Ovary (tissue), 10 donors: ENCODE measurements at places on chromosomes 1 and 21. TPM values are rescaled to one million over a fixed set of nuclear protein-coding genes. Genes with fewer than 3 reads are reported as not detected.
A peak's percentile ranks its signal among the peaks of the same experiment; 100 is the strongest.

- no peak for DNase-seq
Measured at GRCh38 chr1:28864695-28865094, 49.7 kb upstream of the EPB41 start.

- DNase-seq, result no peak
Measured at GRCh38 chr1:36232212-36233095, 8.2 kb downstream of the THRAP3 start.

DNA sequence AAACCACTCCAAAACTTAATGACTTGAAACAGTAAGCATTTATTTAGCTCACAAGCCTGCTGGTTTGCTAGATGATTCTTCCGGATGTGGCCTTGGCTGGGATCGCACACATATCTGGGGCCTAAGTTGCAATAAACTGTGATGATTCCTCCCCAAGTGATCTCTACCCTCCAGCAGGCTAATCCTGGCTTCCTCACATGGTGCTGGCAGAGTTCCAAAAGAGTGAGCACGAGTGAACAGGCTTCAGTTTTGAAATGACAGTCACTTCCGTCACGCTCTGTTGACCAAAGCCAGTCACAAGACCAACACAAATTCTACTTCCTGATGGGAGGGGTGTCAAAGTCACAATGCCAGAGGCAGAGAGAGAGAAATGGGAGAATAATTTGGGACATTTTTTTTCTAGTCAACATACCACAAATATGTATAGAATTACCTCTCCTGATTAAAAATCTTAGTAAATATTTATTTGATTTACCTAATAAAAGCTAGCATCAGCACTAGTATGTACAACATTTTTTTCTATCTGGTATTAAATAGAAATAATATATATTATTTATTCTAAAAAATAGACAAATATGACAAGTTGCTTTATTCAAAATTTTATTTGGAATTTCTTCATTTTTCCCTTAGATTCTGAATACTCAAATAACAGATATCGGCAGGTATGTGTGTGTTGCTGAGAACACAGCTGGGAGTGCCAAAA lies 292.7 kb downstream of the TPR start:
- DNase-seq, result no peak

Gene CSF1
- 13.1 TPM for polyA plus RNA-seq

GRCh38 chr1:62024690-62025089 lies 170.0 kb upstream of the L1TD1 start:
- DNase-seq, result no peak

- DNase-seq, result no peak
Measured at GRCh38 chr21:43012596-43012995, 38.2 kb downstream of the PKNOX1 start.

GRCh38 chr1:232538224-232538942 lies 91.5 kb downstream of the SIPA1L2 start:
- DNase-seq, result no peak

Gene KCND3
- polyA plus RNA-seq, result 3.0 TPM

Gene C1orf185
- not detected for polyA plus RNA-seq

GRCh38 chr1:241964550-241965282 lies 7.1 kb downstream of the BECN2 start:
- no peak for DNase-seq

GRCh38 chr1:17251246-17251645 lies 2.3 kb downstream of the PADI3 start:
- no peak for DNase-seq

- no peak for DNase-seq
Measured at GRCh38 chr1:243793298-243793697, 56.7 kb downstream of the AKT3 start.

- no peak for DNase-seq
Measured at GRCh38 chr21:14993115-14993514, 71.7 kb downstream of the NRIP1 start.

Gene TNFRSF9
- polyA plus RNA-seq, result 0.05 TPM

- DNase-seq, result no peak
Measured at GRCh38 chr1:153466908-153467307, 6.5 kb upstream of the S100A7 start.

Gene AGL
- polyA plus RNA-seq, result 4.1 TPM

Gene SLC1A7
- polyA plus RNA-seq, result 0.28 TPM

GRCh38 chr1:47580451-47580995 lies 142.7 kb downstream of the FOXD2 start:
- no peak for DNase-seq

GRCh38 chr1:18735224-18735997 lies 104.8 kb downstream of the PAX7 start:
- no peak for DNase-seq

DNA sequence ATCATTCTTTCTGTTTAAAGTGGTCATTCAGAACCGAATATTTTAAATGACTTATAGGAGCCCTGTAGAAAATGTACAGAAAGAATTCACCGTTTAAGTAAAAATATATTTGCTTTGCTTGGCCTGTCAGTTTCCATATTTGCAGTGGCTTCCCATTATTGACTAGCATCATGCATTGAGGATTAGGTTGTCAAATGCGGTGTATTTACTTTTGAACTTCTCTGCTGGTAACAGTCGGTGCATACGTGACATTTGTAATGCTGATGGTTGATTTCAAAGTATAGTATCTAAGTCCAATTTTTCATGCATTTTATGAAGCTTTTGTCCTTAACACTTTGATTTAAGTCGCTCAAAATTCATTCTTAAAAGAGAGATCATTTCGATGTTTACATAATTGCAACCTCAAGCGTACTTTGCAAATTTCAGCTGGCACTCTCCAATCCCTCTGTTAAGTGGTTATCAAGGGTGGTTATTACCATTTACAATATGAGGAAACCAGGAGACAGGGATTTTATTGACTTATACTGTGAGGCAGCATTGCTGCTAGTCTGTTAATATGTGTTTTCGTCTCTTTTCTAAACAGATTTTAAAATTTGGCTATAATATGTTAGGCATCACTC lies 201.6 kb downstream of the SDCCAG8 start:
- DNase-seq, result no peak

- DNase-seq, result no peak
Measured at GRCh38 chr1:71224741-71225377, 144.0 kb upstream of the ZRANB2 start.

DNA sequence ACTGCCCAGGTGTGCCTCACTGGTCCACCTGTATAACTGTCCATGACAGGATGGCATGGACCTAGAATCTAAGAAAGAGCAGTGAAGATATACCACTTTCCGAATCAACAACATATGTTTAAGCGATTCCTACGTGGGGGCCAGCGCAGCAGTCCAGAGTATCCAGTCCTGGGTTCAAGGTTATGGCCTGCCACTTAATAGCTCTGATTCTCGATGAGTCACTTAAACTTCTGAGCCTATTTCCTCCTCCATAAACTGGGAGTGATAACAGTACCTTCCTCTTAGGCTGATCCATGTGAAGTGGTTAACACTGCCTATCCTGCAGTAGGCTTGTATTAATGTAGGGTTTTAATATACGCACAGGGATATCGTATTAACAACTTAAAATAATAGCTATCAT lies 2.8 kb downstream of the STPG1 start:
- DNase-seq, result no peak

Gene LCE3E
- not detected for polyA plus RNA-seq

- DNase-seq, result no peak
Measured at GRCh38 chr1:159980076-159980475, 26.0 kb upstream of the SLAMF9 start.

- DNase-seq, result peak; percentile 50
Measured at GRCh38 chr21:16741141-16741665, 771.6 kb upstream of the CXADR start.

DNA sequence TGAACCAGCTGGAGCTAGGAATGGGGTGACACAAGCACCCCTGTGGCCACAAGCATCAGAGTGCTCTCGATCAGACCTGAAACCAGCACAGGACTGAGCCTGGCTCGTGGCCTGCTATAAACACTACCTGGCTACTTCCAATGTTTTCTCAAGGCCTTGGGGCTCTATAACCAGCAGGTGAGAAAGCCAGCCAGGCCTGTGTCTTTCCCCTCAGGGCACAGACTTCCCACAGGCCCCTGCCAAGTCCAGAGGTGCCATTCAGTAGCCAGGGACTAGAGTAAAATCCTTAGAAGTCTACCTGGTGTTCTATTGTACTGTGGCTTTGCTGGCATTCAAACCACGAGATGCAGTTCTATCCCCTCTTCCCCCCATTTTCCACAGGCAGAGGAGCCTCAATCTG lies 22.6 kb downstream of the OR2G3 start:
- no peak for DNase-seq

DNA sequence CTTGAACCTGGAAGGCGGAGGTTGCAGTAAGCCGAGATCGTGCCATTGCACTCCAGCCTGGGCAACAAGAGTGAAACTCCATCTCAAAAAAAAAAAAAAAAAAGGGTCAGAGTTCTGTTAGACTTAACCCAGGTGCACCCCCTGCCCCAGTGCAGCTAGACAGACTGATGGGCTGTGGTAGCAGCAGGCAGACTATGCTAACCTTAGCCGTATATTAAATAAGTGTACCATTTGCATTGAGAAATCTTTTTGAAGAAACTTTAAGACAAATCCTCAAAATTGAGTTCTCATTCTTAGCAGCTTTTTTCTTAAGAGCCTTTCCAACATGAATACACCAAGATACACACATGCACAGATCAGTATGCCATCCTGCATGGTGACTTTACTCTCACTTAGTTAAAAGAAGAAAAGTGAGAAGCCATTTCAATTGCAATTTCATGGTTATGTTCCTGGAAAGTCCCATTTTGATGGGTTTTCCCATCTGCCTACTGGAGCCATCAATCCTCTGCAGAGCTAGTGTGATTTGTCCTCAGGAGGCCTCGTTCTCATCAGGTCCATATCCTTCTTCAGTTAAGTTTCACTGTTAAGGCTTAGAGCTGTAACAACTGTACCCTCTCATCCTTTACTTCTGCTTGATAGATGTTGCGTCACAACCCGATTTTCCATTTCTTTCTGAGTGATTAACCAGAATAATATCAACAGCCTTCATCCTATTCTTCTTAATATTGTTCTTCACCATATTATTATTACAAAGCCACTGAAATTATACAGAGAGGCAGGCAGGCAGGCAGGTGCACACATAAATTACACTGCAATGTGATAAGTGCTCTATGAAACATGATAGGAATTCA lies 7.3 kb downstream of the FCRLB start:
- no peak for DNase-seq

Gene RSPO1
- polyA plus RNA-seq, result 0.35 TPM

Gene PHC2
- 52.3 TPM for polyA plus RNA-seq

GRCh38 chr1:20711285-20712214 lies 6.3 kb downstream of the KIF17 start:
- no peak for DNase-seq

- DNase-seq, result no peak
Measured at GRCh38 chr1:172203135-172203823, 217.2 kb upstream of the C1orf105 start.

Gene ETV3L
- not detected for polyA plus RNA-seq

Gene CTSS
- polyA plus RNA-seq, result 9.6 TPM

Gene FGR
- polyA plus RNA-seq, result 4.2 TPM

- DNase-seq, result no peak
Measured at GRCh38 chr21:35259457-35259856, 210.4 kb upstream of the RUNX1 start.

- DNase-seq, result no peak
Measured at GRCh38 chr1:1420654-1421141, 378 bp downstream of the ANKRD65 start.

DNA sequence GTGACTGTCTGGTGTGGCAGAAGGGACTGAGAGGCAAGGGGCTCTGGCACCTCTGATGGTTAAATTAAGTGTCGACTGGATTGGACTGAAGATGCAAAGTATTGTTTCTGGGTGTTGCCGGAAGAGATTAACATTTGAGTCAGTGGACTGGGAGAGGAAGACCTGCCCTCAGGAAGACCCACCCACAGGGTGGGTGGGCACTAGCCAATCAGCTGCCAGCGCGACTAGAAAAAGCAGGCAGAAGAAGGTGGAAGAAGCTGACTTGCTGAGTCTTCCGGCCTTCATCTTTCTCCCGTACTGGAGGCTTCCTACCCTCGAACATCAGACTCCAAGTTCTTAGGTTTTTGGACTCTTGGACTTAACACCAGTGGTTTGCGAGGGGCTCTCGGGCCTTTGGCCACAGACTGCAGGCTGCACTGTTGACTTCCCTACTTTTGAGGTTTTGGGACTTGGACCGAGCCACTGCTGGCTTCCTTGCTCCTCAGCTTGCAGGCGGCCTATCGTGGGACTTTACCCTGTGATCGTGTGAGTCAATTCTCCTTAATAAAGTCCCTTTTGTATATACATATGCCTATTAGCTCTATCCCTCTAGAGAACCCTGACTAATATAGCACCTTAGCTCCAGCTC lies 79.6 kb downstream of the KAZN start:
- DNase-seq, result no peak

DNA sequence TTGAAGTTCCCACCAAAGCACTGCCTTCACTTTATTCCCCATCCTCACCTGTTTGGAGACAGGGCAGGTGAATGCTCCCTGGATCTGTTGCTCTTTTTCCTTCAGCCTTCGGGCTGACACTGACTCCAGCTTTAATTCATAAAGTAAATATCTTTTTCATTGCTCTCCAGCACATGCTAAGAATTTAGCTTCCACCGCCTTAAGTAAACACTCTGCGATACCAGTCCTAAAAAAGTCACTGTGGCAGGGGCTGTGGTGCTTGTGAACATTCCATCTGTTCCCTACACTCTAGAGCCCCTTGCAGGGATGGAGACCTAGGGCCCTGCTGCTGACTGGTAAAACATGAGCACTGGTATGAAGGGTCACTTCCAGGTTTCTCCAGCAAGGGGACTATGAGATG lies 896 bp upstream of the PLA2G2A start:
- no peak for DNase-seq

Gene C1orf141
- 0.48 TPM for polyA plus RNA-seq

- no peak for DNase-seq
Measured at GRCh38 chr1:103230061-103230460, 121.7 kb upstream of the COL11A1 start.

DNA sequence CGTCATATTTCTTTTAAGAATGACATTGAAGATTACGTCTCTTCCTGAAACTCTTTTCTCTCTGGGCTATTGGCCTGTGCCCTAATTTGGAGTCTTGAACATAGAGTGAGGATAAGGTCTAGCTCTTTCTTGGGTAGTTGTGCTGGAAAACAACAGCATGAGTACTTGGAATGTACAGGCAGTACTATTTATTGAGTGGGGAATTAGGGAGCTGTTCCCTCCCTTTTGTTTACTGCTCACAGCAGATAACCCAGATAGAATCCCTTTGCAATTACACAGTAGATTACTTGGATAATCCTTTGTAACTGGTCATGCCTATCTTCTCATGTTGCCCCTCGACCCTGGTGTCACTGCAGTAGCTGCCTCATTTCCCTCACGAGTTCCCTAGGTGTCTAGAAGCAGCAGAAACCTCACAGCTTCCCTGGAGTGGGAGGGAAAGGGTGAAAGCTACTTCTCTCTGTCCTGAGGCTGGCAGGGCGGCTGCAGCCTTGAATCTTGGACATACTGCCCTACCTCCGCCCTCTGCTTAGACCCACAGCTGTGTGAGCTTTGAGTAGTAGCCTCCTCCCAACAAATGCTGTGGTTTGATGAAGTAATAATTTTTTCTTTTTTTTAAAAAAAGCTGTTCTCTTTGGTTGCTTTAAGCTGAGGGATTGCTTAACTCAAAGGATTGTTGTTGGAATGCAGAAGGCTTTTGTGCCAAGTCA lies 70.6 kb downstream of the FGGY start:
- peak; percentile 74 for DNase-seq
